Right atrium auricular region (tissue), 2 donors: ENCODE measurements at places on chromosomes 2 and 18. TPM values are rescaled to one million over a fixed set of nuclear protein-coding genes. Genes with fewer than 3 reads are reported as not detected.

GRCh38 chr2:59588286-59588685 is 965.2 kb downstream of the BCL11A start:
- H3K27me3 ChIP-seq: no peaks in the 10 kb centered on the region
- no peaks in the 10 kb centered on the region for H3K36me3 ChIP-seq
- H3K27ac ChIP-seq: no peak overlapping the region
- H3K4me1 ChIP-seq: no peaks in the 10 kb centered on the region
- no peak for DNase-seq

DNA sequence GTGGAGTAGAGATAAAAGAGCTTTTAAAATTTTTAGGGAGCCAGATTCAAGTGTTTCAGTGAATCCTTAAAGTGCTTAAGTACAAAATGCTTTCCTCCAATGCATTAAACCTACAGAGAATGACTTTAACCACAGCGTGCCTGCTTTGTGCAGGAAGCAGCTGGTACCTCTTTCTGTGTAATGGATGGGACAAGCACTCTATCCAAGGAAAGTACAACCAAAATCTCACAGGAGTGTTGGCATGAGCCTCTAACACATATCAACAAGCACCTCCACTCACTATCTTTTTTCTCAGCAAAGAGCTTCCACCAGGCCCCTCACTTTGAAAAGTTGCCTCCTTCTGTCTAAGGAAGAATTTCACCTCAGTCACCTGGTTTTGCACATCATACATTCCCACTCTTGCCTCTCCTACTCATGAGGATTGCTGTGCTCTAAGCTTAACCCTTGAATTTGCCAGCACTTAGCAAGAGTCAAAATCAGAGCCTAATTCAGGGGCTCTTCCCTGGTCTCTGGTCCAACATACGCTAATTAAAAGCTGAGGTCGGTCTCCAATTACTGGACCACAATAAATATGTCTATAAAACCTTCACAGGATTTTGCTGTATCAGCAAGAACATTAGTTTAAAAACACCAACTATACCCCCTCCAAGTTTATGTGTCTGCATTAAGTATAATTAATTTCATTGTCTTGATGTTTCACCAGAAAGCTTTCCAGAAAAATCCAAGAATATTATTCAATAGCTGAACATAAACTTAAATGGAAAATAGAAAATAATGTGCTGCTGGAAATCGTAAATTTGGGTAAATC is 68.9 kb downstream of the ZNF521 start:
- no peak for DNase-seq
- no peaks in the 10 kb centered on the region for H3K27me3 ChIP-seq
- peak overlapping the region; percentile 77 for H3K27ac ChIP-seq
- H3K36me3 ChIP-seq: no peaks in the 10 kb centered on the region

DNA sequence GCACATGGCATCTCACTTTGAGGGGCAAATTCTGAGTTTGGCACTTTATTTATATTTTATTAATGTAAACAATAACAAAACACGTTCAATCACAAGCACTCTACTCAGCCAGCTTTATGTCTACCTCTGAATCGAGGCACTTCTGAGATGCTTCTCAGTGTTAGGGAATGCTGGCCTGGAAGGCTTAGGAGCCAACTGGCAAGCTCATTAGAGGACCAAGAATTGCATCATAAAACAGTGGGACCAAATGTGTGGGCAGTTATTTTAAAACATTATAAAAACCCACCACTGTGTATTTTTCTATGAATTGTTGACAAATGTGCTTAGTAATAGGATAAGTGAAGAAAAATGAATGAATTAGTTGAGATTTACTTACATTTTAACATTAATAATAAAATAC is 46.8 kb upstream of the SMIM21 start:
- DNase-seq: no peak
- H3K27me3 ChIP-seq: no peaks in the 10 kb centered on the region
- H3K27ac ChIP-seq: no peak overlapping the region
- peaks cover 5% of the 10 kb centered on the region for H3K4me1 ChIP-seq

- H3K4me1 ChIP-seq: no peaks in the 10 kb centered on the region
- no peaks in the 10 kb centered on the region for H3K27me3 ChIP-seq
- no peak overlapping the region for H3K4me3 ChIP-seq
- DNase-seq: no peak
Measured at GRCh38 chr2:214674278-214674677, 135.2 kb downstream of the BARD1 start.

DNA sequence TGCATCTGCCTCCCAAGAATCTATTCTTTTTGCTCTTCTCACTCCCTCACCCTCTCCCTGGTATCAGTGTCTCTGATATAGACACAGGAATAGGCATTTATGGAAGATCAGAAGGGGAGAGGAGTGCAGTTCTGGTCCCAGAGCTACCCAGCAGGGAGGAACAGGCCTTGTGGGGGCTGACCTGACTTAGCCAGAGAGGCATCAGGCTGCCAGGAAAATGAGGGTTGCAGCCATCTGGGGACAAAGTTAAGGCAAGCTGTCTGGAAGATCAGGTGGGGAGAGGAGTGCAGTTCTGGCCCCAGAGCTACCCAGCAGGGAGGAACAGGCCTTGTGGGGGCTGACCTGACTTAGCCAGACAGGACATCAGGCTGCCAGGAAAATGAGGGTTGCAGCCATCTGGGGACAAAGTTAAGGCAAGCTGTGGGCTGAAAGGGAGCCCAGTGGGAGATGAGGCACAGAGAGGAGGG is 69.9 kb upstream of the HK2 start:
- H3K27me3 ChIP-seq: no peaks in the 10 kb centered on the region
- no peaks in the 10 kb centered on the region for H3K36me3 ChIP-seq
- no peak overlapping the region for H3K4me3 ChIP-seq
- no peak overlapping the region for H3K27ac ChIP-seq
- H3K4me1 ChIP-seq: peaks cover 23% of the 10 kb centered on the region
- no peak for DNase-seq

GRCh38 chr18:58580623-58581022 is 48.3 kb downstream of the ALPK2 start:
- H3K27ac ChIP-seq: peak overlapping the region; percentile 82
- H3K4me3 ChIP-seq: no peak overlapping the region
- no peak for DNase-seq
- no peaks in the 10 kb centered on the region for H3K27me3 ChIP-seq
- no peaks in the 10 kb centered on the region for H3K4me1 ChIP-seq

DNA sequence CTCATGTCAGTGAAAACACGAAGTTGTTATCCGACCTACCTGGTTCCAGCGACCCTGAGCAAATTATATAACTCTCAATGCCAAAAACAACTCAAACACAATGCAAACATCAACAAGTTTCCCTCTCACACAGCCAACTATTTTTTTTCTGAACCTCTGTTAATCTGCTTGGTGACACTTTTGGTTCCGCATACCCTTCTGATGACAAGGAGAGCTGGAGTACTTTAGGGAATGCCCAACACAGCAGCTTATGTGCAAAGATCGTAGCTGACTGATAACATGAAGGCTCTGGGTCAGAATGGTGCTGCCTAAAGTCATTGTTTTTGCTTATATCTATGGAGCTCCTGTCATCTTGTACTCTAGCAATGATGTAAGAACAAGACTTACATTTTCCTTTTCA is 72.7 kb upstream of the CCDC68 start:
- no peaks in the 10 kb centered on the region for H3K4me1 ChIP-seq
- H3K4me3 ChIP-seq: no peak overlapping the region

DNA sequence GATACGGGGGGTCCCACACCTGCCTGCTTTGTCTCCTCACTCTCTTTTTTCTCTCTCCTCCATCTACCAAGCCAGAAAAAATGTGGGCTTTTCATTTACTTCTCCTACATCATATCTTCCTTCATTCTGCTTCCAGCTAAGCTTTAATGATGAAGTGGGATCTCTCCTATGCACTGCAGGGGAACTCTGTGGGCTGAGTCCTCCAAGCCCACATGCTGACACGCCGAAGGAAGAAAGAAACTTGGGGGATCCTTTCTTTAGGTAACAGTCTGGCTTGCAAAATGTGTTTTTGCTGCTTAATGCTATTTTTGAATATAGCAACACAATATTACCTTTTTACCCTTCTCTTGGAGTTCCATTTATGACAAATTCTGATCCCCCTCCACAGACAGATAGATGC is 33.6 kb upstream of the YWHAQ start:
- no peak for DNase-seq
- H3K36me3 ChIP-seq: no peaks in the 10 kb centered on the region
- no peak overlapping the region for H3K4me3 ChIP-seq
- H3K4me1 ChIP-seq: no peaks in the 10 kb centered on the region
- no peak overlapping the region for H3K27ac ChIP-seq

DNA sequence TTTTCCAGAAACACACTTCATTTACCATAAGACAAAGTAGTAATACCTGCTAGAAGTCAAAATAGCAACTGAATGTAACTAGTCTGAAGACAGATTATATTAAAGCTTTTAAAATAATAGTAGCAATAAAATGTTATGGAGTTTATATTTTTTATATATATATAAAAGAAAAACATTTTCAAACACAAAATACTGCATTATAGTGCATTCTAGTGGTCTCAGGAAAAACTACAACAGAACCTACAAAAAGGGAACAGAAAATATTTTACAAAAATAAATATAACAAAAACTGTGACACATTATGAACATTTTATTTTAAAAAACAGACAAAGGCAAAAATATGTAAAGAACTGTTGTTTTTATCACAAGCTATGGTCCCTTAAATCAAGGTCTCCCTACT is 48.0 kb downstream of the STRN start:
- no peaks in the 10 kb centered on the region for H3K27me3 ChIP-seq
- H3K4me3 ChIP-seq: no peak overlapping the region
- H3K27ac ChIP-seq: no peak overlapping the region
- no peaks in the 10 kb centered on the region for H3K36me3 ChIP-seq

GRCh38 chr18:12248926-12249720 is 5.0 kb upstream of the CIDEA start:
- H3K4me1 ChIP-seq: peaks cover 12% of the 10 kb centered on the region
- DNase-seq: no peak
- no peaks in the 10 kb centered on the region for H3K36me3 ChIP-seq
- H3K27ac ChIP-seq: no peak overlapping the region
- no peak overlapping the region for H3K4me3 ChIP-seq

GRCh38 chr2:178884440-178884839 is 77.2 kb upstream of the TTN start:
- no peak for DNase-seq
- no peaks in the 10 kb centered on the region for H3K36me3 ChIP-seq
- peaks cover 10% of the 10 kb centered on the region for H3K4me1 ChIP-seq
- H3K27ac ChIP-seq: no peak overlapping the region
- H3K4me3 ChIP-seq: no peak overlapping the region

DNA sequence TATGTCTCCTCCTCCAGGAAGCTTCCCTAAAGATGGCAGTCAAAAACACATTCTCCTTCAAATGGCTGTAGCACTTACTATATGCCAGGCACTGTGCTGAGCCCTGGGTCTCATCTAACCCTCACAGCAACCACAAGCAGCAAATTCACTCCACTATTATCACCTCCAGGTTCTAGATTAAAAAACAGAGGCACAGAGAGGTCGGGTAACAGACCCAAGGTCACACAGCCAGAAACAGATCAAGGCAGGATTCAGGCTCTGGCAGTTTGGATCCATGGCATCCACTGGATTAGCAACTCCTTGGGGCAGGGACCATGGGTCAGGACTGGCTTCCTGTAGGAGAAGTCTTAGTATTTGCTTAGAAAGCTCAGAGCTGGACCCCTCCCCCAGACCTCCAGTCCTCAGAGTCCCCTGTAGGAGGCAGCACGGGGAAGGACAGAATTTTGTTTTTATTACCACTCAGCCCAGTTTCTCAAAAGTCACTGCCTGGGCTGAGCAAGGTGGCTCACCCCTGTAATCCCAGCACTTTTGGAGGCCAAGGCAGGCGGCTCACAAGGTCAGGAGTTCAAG is 34.4 kb downstream of the ZFP36L2 start:
- no peaks in the 10 kb centered on the region for H3K4me1 ChIP-seq
- no peak overlapping the region for H3K4me3 ChIP-seq
- no peaks in the 10 kb centered on the region for H3K27me3 ChIP-seq
- H3K36me3 ChIP-seq: no peaks in the 10 kb centered on the region
- H3K27ac ChIP-seq: no peak overlapping the region
- no peak for DNase-seq

DNA sequence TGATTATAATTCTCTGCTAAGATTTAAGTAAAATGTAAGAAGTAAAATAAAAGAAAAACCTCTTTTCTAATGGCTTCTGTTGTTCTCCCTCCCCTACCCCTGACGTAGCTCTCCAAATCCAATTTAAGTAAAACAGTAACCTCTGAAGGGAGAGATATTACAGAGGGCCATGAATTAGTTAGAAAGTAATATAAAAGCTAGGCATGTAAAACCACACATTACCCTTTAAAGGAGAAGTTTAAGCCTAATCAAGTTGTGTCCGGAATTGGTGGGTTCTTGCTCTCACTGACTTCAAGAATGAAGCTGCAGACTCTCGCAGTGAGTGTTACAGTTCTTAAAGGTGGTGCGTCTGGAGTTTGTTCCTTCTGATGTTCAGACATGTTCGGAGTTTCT is 116.9 kb upstream of the SCN7A start:
- no peak overlapping the region for H3K4me3 ChIP-seq
- DNase-seq: no peak
- H3K36me3 ChIP-seq: no peaks in the 10 kb centered on the region
- H3K27me3 ChIP-seq: no peaks in the 10 kb centered on the region
- H3K4me1 ChIP-seq: no peaks in the 10 kb centered on the region
- H3K27ac ChIP-seq: no peak overlapping the region

DNA sequence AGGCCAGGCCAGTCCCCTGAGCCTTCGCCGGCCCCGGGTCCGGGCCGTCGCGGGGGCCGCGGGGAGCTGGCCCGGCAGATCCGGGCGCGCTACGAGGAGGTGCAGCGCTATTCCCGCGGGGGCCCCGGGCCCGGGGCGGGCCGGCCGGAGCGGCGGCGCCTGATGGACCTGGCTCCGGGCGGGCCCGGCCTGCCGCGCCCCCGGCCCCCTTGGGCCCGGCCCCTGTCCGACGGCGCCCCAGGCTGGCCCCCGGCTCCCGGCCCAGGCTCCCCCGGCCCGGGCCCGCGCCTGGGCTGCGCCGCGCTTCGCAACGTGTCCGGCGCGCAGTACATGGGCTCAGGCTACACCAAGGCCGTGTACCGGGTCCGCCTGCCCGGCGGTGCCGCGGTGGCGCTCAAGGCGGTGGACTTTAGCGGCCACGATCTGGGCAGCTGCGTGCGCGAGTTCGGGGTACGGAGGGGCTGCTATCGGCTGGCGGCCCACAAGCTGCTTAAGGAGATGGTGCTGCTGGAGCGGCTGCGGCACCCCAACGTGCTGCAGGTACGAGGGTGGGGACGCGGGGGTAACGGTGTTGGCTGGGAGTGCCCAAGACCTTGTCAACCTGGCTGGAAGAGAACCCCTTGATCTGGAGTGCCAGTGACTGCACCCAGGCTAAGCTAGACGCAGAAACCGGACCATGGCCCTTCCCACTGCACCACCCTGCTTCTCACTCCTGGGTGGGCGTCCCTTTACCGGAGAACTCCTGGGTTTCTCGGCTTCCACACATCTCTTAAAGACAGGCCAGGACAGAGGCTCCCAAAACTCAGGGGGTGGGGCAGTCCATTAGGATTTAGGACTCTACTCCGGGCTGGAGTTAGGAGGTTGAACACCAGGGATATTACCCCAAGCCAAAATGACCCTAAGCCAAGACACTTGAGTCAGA is 739 bp downstream of the PKDCC start:
- H3K27ac ChIP-seq: peak overlapping the region; percentile 89
- no peaks in the 10 kb centered on the region for H3K4me1 ChIP-seq
- H3K27me3 ChIP-seq: no peaks in the 10 kb centered on the region
- peak overlapping the region; percentile 81 for H3K4me3 ChIP-seq

The FIGN gene
- total RNA-seq: 9.8 TPM

The HOXD13 gene
- not detected for total RNA-seq

The SH3RF3 gene
- 8.0 TPM for total RNA-seq

The MZT2B gene
- total RNA-seq: 157 TPM

The BOK gene
- total RNA-seq: 11.2 TPM

The TMEM200C gene
- 4.4 TPM for total RNA-seq

The CHRNA1 gene
- total RNA-seq: 0.43 TPM

The CCL20 gene
- total RNA-seq: not detected

The DOK6 gene
- total RNA-seq: 5.7 TPM

The POTEJ gene
- total RNA-seq: not detected
